ENCODE measurements at places on chromosomes 12 and 14.

GRCh38 chr14:87824266-87824665, 168.7 kb downstream of the GALC start:
- no peak overlapping the region for H3K27ac ChIP-seq
- H3K4me1 ChIP-seq: no peaks in the 10 kb centered on the region
- no peaks in the 10 kb centered on the region for H3K36me3 ChIP-seq
- no peak for DNase-seq
- no peak overlapping the region for H3K4me3 ChIP-seq
- H3K27me3 ChIP-seq: peaks cover 2% of the 10 kb centered on the region

- no peak for DNase-seq
- no peaks in the 10 kb centered on the region for H3K36me3 ChIP-seq
- peaks cover 9% of the 10 kb centered on the region for H3K4me1 ChIP-seq
Observed at GRCh38 chr14:64654901-64655300, 49.3 kb upstream of the PLEKHG3 start.

- DNase-seq: no peak
- no peaks in the 10 kb centered on the region for H3K36me3 ChIP-seq
Observed at GRCh38 chr12:15861404-15861803, 20.8 kb upstream of the STRAP start.

- no peaks in the 10 kb centered on the region for H3K4me1 ChIP-seq
- no peak for DNase-seq
- H3K36me3 ChIP-seq: no peaks in the 10 kb centered on the region
- no peak overlapping the region for H3K4me3 ChIP-seq
- H3K27ac ChIP-seq: no peak overlapping the region
- peaks cover 3% of the 10 kb centered on the region for H3K27me3 ChIP-seq
Observed at GRCh38 chr12:13586361-13586760, 389.8 kb downstream of the EMP1 start.

DNA sequence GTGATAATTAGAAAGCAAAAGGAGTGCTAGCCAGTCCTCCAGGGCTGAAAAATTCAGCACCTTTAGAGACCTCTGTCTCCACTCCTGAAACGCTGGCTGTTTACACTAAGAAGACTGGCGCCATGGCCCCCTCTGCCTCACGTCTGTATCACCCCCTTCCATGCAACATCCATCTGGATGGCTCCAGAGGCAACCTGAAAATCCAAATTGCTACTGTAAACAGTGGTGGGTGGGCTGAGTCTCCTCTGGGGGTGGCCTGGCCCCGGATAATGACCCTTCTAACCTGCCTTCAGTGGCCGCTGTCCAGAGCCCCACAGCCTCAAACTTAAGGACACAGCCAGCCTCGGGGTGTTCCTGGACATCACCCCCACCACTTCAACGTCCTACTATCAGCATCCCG, 1.4 kb downstream of the PRKD1 start:
- no peak overlapping the region for H3K27ac ChIP-seq
- peaks cover 5% of the 10 kb centered on the region for H3K4me1 ChIP-seq
- H3K36me3 ChIP-seq: peaks cover 2% of the 10 kb centered on the region
- H3K4me3 ChIP-seq: no peak overlapping the region

DNA sequence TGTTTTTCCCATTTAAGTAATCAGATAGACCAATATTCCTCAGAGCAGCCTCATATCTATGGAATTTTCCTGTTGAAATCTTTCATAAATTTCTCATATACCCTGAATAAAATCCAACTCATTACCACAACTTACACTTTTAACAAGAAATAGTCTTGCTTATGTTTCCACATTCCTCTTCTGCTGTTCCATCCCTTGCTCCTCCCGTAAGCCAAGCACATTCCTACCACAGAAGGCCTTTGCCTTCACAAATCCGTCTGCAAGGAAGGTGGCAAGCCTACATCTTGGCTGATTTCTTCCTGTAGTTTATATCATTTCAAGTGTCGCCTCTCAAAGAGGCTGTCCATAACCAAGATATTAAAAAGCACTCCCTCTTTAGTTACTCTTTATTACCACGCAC, 127.7 kb downstream of the C12orf50 start:
- H3K4me3 ChIP-seq: no peak overlapping the region
- H3K27me3 ChIP-seq: no peaks in the 10 kb centered on the region
- no peaks in the 10 kb centered on the region for H3K36me3 ChIP-seq
- H3K27ac ChIP-seq: no peak overlapping the region
- DNase-seq: no peak

DNA sequence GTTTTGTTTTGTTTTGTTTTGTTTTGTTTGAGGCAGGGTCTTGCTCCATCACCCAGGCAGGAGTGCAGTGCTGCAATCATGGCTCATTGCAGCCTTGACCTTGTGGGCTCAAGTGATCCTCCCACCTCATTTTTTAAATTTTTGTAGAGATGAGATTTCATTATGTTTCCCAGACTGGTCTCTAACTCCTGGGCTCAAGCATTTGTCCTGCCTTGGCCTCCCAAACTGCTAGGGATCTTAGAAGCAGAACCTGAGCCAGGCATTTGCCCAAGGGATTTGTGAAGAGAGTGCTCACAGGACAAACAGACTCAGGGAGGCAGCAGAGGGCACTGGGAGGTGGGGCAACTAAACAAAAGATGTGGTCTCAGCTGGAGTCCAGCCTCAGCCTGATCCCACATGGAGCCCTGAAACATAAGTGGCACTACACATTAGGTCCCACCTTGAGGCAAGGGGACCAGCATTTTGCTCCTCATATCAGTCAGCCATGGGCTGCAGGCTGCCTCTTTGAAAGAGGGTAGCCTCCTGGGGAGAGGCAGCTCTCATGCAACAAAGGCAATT, 86.2 kb upstream of the CMKLR1 start:
- H3K27me3 ChIP-seq: peaks cover 20% of the 10 kb centered on the region
- H3K36me3 ChIP-seq: no peaks in the 10 kb centered on the region
- no peak overlapping the region for H3K4me3 ChIP-seq
- no peak overlapping the region for H3K27ac ChIP-seq
- no peaks in the 10 kb centered on the region for H3K4me1 ChIP-seq
- no peak for DNase-seq

Measured in naive thymus-derived CD8-positive, alpha-beta T cell (primary cell).